A549 treated with ZK216348 at 1 μM for 4 hours (cell line): ENCODE measurements at places on chromosomes 4 and X. TPM values are rescaled to one million over a fixed set of nuclear protein-coding genes. Genes with fewer than 3 reads are reported as not detected.

EFHC2 gene
- 0.14 to 0.67 TPM (median 0.23 TPM) in 4 of 5 replicates, not detected in the other for total RNA-seq

HTN3 gene
- not detected in 5 replicates for total RNA-seq

JAKMIP1 gene
- not detected in 5 replicates for total RNA-seq

P2RY8 gene
- 0.04 TPM in 1 of 5 replicates, not detected in the others for total RNA-seq

SORBS2 gene
- total RNA-seq, result 0.27 to 0.97 TPM (median 0.69 TPM) in 4 of 5 replicates, not detected in the other

H2BW2 gene
- not detected in 5 replicates for total RNA-seq

SPIN4 gene
- total RNA-seq, result 2.3 to 6.0 TPM (median 5.0 TPM) in 5 replicates

RAB33A gene
- 0.19 to 0.66 TPM (median 0.23 TPM) in 4 of 5 replicates, not detected in the other for total RNA-seq

VCX2 gene
- not detected in 5 replicates for total RNA-seq

TIGD4 gene
- 0.14 to 0.35 TPM (median 0.26 TPM) in 5 replicates for total RNA-seq

CPZ gene
- 0.12 to 0.28 TPM (median 0.15 TPM) in 5 replicates for total RNA-seq

KCND1 gene
- 0.92 to 1.6 TPM (median 1.2 TPM) in 5 replicates for total RNA-seq

CLGN gene
- total RNA-seq, result 3.4 to 8.1 TPM (median 5.3 TPM) in 5 replicates

FSTL5 gene
- total RNA-seq, result 0.18 TPM in 1 of 5 replicates, not detected in the others
